ENCODE measurements at places on chromosomes 6 and 20. TPM values are rescaled to one million over a fixed set of nuclear protein-coding genes. Genes with fewer than 3 reads are reported as not detected.

Gene GRM1
- total RNA-seq: 0.53 TPM

Gene MYO6
- 2.9 TPM for total RNA-seq

Gene TOX2
- total RNA-seq: 0.12 TPM

Gene STXBP5
- 7.7 TPM for total RNA-seq

Gene BTN1A1
- not detected for total RNA-seq

Gene ZBTB12
- 0.70 TPM for total RNA-seq

Gene DACT2
- not detected for total RNA-seq

Gene GSTA2
- total RNA-seq: 0.37 TPM

Gene L3MBTL1
- total RNA-seq: 1.1 TPM

Gene L3MBTL3
- 7.4 TPM for total RNA-seq

Gene CRISP2
- 0.23 TPM for total RNA-seq

Gene TRIM31
- total RNA-seq: 0.12 TPM

Gene SCGN
- total RNA-seq: not detected

Gene SCRT2
- not detected for total RNA-seq

Gene QKI
- total RNA-seq: 59.4 TPM

Gene FAM209B
- not detected for total RNA-seq

Gene GSTA3
- not detected for total RNA-seq

Gene TSHZ2
- total RNA-seq: 1.4 TPM

Gene AIF1
- not detected for total RNA-seq

Gene ERMARD
- 22.9 TPM for total RNA-seq

Gene NKX2-2
- total RNA-seq: 0.56 TPM

Gene BTNL2
- total RNA-seq: not detected

Gene EBF4
- total RNA-seq: 4.8 TPM

Gene PNLDC1
- total RNA-seq: not detected

Gene GPR63
- 2.4 TPM for total RNA-seq

Gene SLC17A2
- not detected for total RNA-seq

Data from H4 (cell line).